Activated T-helper 2 cell treated with anti-CD3 and anti-CD28 coated beads, Interferon-gamma antibody, Interleukin-2, Interleukin-4, amounts not matched to agents 10 μg/mL and 5 μg/mL and 100 μg/mL, durations not matched to agents 14 hours and 24 hours and 36 hours (primary cell): ENCODE measurements at places on chromosomes 3 and 15. TPM values are rescaled to one million over a fixed set of nuclear protein-coding genes. Genes with fewer than 3 reads are reported as not detected.

GRCh38 chr3:179108086-179108485 is 36.5 kb upstream of the ZMAT3 start:
- no peak for DNase-seq

GRCh38 chr3:18650731-18651130 is 225.6 kb upstream of the SATB1 start:
- no peak for DNase-seq

Gene TRANK1
- 1.1 and 1.8 TPM in 2 replicates for total RNA-seq

DNA sequence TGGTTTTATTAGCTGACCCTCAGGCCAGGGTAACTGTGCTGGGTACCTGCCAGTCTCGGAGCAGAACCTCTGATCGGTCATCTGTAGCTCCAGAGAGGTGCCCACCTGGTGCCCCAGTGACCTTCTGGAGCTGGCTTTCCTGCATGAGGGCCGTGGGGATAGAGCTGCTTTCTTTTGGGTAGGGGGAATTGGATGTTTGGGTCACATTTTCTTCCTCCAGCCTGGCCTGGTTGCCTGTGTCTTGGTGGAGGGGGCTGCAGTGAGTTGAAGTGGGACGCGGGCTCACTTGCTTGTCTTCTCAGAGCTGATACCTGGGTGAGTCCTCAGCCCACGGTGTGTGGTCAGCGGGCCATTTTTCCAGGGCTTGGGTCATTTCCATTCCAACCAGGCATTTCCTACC is 2.6 kb downstream of the ZNF710 start:
- no peak for DNase-seq

- DNase-seq: no peak
Observed at GRCh38 chr15:59157840-59158700, 48.6 kb upstream of the LDHAL6B start.

GRCh38 chr3:73611176-73611575 is 13.6 kb downstream of the PDZRN3 start:
- no peak for DNase-seq

- DNase-seq: no peak
Observed at GRCh38 chr3:28934126-28934813, 346.6 kb upstream of the RBMS3 start.

Gene THAP10
- total RNA-seq: 0.37 TPM in 1 of 2 replicates, not detected in the other

Gene CACNA1D
- 7.7 and 9.3 TPM in 2 replicates for total RNA-seq

DNA sequence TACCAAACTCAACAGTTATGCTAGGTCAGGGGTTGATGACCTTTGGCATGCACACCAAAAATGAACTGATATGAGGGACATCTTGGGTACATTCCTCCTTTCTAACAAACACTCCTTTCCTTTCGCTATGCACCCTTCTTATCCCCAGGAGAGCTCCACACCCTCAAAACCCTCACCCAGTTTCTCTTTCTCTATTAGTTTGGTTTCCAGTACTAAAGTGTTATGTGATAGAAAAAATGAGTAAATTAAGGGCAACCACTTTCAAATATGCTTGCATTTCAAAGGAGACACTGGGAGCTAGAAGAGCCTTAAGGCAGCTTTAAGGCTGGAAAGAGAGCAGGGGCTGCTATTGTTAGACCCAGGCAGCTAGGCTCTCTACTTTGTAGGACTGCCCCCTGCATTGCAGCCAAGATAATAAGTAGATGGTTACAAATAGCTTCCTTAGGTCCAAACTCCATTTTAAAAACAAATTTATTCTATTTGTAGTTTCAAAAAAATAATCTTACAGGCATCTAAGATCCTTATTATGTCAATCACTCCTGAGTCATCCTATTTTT is 244.3 kb downstream of the ZIC1 start:
- DNase-seq: no peak

GRCh38 chr3:58214484-58215316 is 3.9 kb upstream of the DNASE1L3 start:
- DNase-seq: no peak

DNA sequence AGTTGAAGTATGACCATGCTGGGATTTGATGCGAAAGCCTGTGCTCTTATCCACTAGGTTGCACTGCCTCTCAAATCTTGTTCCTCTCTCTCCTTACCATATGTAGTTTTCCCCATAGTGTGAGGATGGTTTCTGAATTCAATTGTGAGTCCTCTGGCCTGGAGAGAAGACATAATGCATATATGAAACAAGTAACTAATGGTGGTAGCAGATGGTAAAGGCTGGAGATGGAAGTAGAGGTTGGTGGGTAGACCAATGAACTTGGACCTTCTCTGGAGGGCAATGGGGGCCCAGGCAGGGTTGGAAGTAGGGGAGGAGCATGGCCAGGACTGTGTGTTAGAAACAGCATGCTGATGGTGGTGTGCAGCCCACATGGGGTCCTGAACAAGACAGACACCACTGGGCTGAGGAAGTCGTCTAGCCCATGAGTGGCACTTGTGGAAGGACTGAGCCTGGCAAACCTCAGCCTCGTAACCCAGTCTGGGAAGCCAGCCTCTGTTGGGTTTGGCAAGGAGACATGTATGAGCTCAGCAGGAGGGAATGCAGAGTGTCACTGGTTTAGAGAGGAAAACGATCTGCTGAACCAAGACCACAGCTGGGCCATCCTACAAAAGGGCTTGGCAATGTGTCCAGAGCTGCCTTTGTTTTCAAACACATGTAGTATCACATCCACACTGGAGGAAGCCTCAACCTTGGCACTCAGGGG is 18.5 kb upstream of the LMCD1 start:
- DNase-seq: no peak

GRCh38 chr3:17969985-17970568 is 227.6 kb upstream of the TBC1D5 start:
- no peak for DNase-seq

DNA sequence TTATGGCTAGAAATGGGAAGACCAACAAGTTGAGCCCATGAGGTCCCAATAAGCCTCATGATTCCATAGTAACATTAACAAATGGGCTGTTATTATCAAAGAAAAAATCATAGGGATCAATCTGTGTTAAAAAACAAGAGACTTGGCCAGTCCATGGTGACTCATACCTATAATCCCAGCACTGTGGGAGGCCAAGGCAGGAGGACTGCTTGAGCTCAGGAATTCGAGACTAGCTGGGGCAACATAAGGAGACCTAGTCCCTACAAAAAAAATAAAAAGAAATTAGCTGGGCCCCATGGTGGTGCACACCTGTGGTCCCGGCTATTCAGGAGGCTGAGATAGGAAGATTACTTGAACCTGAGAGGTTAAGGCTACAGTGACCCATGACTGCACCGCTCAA is 124.8 kb downstream of the DMXL2 start:
- no peak for DNase-seq

DNA sequence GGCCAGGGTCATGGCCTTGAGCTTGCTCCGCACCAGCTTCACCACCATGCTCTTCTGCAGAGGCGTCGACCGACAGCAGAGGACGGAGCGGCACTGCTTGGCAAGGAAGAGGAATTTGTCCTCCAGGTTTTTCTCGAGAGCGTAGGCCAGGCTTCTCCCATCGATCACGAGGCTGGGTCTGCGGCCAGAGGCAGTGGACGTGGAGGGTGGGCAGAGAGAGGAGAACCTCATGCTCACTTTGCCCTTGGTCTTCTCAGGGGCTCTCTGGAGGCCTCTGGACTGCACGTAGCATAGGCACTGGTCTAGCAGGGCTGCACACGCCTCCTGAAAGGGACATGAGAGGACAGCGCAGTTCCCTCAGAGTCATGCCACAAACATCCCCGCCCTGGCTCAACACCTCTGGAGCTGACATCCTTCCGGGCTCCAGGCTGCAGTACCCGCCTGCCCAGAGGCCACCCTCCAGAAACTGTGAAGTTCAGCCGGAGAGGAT is 168.3 kb downstream of the ATP10A start:
- DNase-seq: no peak

Gene GAP43
- total RNA-seq: not detected in 2 replicates
